ENCODE measurements at places on chromosomes 7 and 10.
A peak's percentile ranks its signal among the peaks of the same experiment; 100 is the strongest.

DNA sequence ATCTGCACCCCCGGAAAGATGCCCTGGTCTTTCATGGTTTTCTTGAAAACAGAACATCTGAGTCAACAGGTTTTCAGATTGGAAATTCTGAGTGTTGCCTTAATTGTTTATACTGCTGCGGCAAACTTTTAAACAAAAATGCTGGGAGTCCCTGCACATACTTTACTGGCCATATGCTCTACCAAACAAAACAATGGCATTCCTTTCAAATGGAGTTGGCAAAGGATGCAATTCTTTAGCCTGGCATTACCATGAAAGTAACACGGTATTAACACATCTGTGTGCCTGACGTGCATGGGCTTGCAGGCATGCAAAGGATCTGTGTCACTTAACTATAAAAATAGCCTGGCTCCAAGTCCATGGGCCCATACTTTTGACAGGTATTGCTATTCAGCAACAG is 4.2 kb downstream of the INHBA start:
- DNase-seq, result no peak

DNA sequence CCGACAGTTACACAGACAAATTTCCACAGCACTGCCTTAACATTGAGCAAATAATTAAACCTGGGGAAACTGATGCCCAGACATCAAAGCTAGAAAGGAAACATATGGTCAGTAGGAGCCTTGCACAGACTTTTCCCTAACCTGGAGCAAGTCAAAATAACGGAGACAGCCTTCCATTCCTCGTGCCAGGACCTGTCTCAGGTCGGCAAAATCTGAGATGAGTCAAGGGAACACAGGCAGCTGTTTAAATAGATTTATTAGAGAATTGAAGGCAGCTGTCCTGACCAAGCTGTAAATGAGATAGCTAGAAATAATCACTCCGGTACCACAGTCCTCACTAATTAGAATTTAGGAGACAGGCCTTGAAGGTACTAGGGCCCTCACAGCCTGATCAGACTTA is 81.2 kb downstream of the RAMP3 start:
- no peak for DNase-seq

GRCh38 chr10:129161150-129161549 is 305.9 kb upstream of the MGMT start:
- DNase-seq, result no peak

- no peak for DNase-seq
These were observed 15.4 kb downstream of the COL13A1 start for GRCh38 chr10:69817078-69817581.

- DNase-seq, result no peak
These were observed 133.4 kb downstream of the PRKAG2 start for GRCh38 chr7:151743481-151743983.

- DNase-seq, result no peak
These were observed 3.0 kb upstream of the CYP2W1 start for GRCh38 chr7:979886-980571.

GRCh38 chr10:54368984-54369383 is 432.0 kb downstream of the PCDH15 start:
- DNase-seq, result no peak

GRCh38 chr7:137934941-137935883 is 66.7 kb downstream of the CREB3L2 start:
- DNase-seq, result no peak

- no peak for DNase-seq
These were observed 86.3 kb upstream of the AHR start for GRCh38 chr7:17212188-17212587.

DNA sequence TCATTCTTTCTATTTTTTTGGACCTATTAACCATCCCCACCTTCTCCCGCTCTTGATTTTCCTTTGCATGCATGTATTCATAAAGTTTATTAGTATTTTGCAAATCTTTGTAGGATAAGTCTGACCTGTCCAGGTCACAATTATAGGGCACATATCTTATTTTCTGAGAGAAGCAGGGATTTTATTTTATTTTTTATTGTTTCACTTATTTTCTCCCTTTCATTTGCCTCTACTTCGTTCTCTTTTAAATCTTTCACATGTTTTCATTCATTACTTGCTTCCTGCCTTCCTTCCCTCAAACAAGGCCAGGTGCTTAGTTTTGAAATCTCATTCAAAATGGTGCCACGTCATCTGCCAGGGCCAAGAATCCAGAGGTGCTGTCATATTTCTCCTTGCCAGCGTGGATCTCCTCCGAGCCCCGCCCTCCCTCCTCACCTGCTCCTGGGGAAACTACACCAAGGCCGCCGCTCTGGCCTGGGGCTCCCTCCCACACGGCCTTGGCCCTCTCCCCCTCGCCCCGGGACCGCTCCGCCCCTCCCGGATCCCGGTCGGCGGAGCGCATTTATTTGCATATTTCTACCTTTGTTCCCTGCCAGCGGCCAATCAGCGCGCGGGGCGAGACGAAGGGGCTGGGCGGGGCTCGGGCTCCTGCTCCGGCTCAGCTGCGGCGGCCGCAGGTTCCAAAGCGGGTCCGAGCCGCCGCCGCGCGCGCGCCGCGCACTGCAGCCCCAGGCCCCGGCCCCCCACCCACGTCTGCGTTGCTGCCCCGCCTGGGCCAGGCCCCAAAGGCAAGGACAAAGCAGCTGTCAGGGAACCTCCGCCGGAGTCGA is at the start of gene TSPAN13:
Gene TSPAN13, plus strand, starts transcription at position 654 of the 830 bp plus-strand sequence. CDS start 213 bp downstream, outside the sequence.
- DNase-seq, result peak; percentile 98

- DNase-seq, result no peak
These were observed 54.8 kb upstream of the AGBL3 start for GRCh38 chr7:134931487-134931886.

DNA sequence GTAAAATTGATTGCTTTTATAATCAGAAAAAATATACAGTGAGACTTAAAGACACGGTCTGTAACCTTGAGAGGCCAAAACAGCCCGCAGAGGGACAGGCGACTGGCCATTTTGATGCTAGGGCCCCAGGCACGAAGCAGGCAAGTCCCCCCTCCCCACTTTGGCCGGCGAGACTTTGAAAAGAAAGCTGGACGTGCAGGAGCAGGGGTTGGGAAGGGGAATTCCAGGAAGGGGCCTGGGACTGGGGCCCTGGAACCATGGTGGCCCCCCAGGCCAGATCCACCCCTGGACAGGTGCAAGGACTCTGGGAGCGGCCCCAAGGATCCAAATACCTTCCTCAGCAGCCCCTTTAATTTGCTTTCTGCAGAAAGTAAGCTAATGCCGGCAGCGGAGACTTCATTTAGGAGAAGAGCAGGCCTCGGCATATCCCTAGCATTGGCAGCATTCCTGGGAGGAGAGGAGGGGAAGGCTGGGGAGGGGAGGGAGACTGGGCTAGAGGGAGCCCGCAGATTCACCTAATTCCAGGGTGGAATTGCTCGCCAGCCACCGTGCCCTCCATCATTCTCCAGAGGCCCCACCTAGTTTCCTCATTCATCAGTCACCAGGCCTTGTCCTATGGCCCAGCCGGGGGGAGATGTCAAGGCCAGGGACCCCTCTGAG is 24.9 kb upstream of the TNRC18 start:
- no peak for DNase-seq

DNA sequence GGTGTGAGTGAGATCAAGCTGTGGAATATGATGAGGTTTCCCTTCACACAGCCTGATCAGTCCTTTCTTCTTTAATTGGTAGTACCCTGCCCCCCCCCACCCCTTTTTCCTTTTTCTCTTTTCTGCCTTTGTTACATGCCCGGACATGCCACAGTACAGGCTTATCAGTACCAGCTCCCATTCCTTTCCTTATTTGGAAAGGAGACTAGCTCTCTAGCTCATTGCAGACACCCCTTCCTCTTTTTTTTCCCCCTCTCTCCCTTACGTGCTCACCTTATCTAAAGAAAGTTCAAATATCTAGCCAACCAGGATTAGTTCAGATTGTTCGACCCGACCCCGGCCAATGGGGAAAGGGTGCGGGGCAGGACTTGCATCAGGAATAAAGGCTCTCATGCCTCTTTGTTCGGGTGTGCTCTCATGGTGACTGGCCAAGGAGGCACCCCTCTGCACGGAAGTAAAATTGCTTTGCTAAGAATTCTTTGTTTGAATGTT is 230.4 kb downstream of the ACTR3B start:
- no peak for DNase-seq

GRCh38 chr7:16913643-16914042 is 31.9 kb upstream of the AGR3 start:
- no peak for DNase-seq

Measured in DMS79 (cell line).